ENCODE measurements at places on chromosomes 7 and 10. TPM values are rescaled to one million over a fixed set of nuclear protein-coding genes. Genes with fewer than 3 reads are reported as not detected.
A peak's percentile ranks its signal among the peaks of the same experiment; 100 is the strongest.

Gene CDHR1
- 29.0 TPM for total RNA-seq

Gene STAG3
- total RNA-seq = 0.48 TPM

Gene GALNT17
- 0.36 TPM for total RNA-seq

- ATAC-seq = no peak
Measured at GRCh38 chr7:13748998-13749397, 240.5 kb downstream of the ETV1 start.

Gene SLC16A9
- total RNA-seq = 14.3 TPM

GRCh38 chr7:101172854-101173751 lies 7.0 kb downstream of the NAT16 start:
- ATAC-seq = peak; percentile 46

DNA sequence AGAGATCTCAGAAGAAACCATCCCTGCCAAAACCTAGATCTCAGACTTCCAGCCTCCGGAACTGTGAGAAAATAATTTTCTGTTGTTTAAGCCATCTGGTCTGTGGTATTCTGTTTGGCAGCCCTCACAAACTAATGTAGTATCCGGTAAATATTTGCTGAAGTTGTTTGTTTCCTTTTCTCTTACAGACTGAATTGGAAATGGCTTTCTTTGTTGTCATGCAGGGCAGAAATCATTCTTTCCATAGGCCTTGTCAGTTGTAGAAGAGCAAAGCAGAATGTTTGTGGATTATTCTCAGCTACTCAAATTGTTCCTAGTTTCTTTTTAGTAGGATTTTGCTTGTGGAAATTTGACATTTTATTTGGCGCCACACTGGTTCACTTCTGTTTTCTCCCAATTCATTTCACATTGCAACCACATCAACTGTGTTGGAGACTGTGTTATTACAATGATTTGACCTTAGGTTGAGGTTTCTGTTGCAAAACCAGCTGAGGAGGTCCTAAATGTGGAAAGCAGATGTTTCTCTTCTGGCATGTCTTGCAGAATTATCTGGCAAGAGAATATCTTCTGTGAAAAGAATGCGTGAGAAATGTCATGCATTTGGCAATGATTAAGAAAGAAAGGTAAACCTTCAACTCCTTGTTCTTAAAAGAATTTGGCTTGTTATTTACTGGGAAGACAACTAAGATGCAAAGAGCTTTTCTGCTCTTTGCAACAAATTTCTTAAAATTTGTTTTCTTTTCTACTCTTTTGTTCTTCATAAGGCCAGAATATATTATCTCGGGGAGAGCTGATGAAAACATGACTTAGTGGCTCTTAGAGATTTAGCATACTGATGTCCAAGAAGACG lies 25.8 kb downstream of the ACTA2 start:
- ATAC-seq = no peak

Gene CHCHD3
- total RNA-seq = 33.1 TPM

- ATAC-seq = no peak
Measured at GRCh38 chr10:109475711-109476421, 447.4 kb downstream of the XPNPEP1 start.
